Articular chondrocyte of knee joint (primary cell): ENCODE measurements at places on chromosomes 13 and 19. TPM values are rescaled to one million over a fixed set of nuclear protein-coding genes. Genes with fewer than 3 reads are reported as not detected.

MAP1S gene
- 10.8 and 11.1 TPM in 2 replicates for total RNA-seq

R3HDM4 gene
- total RNA-seq = 28.9 and 34.1 TPM in 2 replicates

C19orf85 gene
- not detected in 2 replicates for total RNA-seq

ZNF480 gene
- total RNA-seq = 12.4 and 13.8 TPM in 2 replicates

GDF15 gene
- 31.0 and 32.9 TPM in 2 replicates for total RNA-seq

GSX1 gene
- total RNA-seq = not detected in 2 replicates

B3GNT8 gene
- total RNA-seq = 1.6 and 1.8 TPM in 2 replicates

PCDH20 gene
- not detected in 2 replicates for total RNA-seq

CGB1 gene
- not detected in 2 replicates for total RNA-seq

MYCBP2 gene
- total RNA-seq = 118 and 131 TPM in 2 replicates

SIGLEC10 gene
- total RNA-seq = not detected in 2 replicates

USHBP1 gene
- total RNA-seq = not detected in 2 replicates

LRRC63 gene
- not detected in 2 replicates for total RNA-seq

SH2D3A gene
- total RNA-seq = not detected in 2 replicates

KLK5 gene
- not detected in 2 replicates for total RNA-seq

GPR18 gene
- total RNA-seq = not detected in 2 replicates

RGL3 gene
- total RNA-seq = 4.3 and 6.5 TPM in 2 replicates

UBE2L5 gene
- total RNA-seq = 0.78 TPM in 1 of 2 replicates, not detected in the other

RNF17 gene
- 0.43 TPM in 1 of 2 replicates, not detected in the other for total RNA-seq

PRSS57 gene
- not detected in 2 replicates for total RNA-seq

SLITRK6 gene
- total RNA-seq = 0.13 and 0.32 TPM in 2 replicates

KCNC3 gene
- total RNA-seq = 0.13 TPM in 1 of 2 replicates, not detected in the other

SULT2A1 gene
- total RNA-seq = not detected in 2 replicates

FCAR gene
- not detected in 2 replicates for total RNA-seq

ATP4B gene
- total RNA-seq = not detected in 2 replicates

RAB20 gene
- total RNA-seq = 2.3 and 4.3 TPM in 2 replicates

ATP7B gene
- 1.8 and 1.9 TPM in 2 replicates for total RNA-seq

FAM124A gene
- 6.4 and 7.1 TPM in 2 replicates for total RNA-seq

GTF2F2 gene
- total RNA-seq = 22.1 and 24.5 TPM in 2 replicates

ZNF578 gene
- total RNA-seq = 4.6 and 9.8 TPM in 2 replicates

CELF5 gene
- total RNA-seq = 0.13 and 0.22 TPM in 2 replicates

PCDH8 gene
- total RNA-seq = not detected in 2 replicates

RASL11A gene
- total RNA-seq = 14.2 and 17.6 TPM in 2 replicates

ZNF560 gene
- 0.39 and 1.4 TPM in 2 replicates for total RNA-seq

MBD3L2 gene
- not detected in 2 replicates for total RNA-seq

TPTE2 gene
- total RNA-seq = not detected in 2 replicates

KIRREL2 gene
- total RNA-seq = under 0.01 TPM in 2 replicates

DHDH gene
- 0.13 and 0.32 TPM in 2 replicates for total RNA-seq

GIPC3 gene
- total RNA-seq = not detected in 2 replicates

KIR2DL4 gene
- total RNA-seq = not detected in 2 replicates
